Left lung (tissue), 14 donors: ENCODE measurements at places on chromosomes 16 and 17.
A peak's percentile ranks its signal among the peaks of the same experiment; 100 is the strongest.

DNA sequence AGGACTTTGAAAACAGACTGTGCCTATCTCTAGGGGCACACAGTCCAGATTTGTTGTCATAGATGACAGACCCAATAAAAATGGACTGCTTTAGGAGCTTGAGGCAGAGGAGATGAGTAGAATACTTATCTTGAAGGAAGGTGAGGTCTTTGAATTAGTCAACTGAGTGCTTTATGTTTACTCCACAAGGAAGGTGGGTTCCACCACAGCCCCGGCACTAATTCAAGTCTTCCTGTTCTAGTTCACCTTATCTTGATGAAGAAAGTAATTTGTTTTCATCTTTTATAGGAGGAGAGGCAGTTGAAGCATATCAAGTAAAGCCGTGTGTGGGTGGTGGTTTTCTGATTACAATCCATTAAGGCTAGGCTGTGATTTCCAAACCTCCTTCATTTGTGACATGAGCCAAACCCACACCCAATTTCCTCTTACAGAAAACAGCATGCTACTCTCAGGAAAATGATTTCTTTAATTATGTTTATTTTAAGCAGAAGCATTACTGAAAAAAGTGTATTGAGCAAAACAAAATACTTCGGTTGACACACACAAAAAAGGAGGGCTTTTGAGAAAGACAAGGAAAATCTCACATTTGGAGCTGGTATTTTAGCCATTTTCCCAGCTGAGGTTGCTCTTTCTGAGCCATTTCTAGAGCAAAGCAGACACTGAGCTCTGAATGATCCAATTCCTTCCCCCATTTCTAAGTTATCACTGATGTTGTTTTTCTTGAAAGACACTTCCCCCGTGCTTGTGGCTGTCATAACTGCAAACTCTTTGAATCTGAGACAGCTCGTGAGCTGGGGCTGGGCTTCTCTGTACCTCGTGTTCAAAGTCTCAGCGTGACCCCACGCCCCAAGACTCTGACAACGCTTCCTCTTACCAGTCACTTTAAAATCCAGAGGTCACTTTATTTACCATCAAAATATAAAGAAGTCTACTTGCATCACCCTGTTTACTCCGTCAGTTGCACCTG is 35.4 kb downstream of the CDRT15 start:
- no peak for DNase-seq

- no peak for DNase-seq
These were observed 46.8 kb upstream of the TMEM97 start for GRCh38 chr17:28272166-28272565.

- no peak for DNase-seq
These were observed 81.6 kb upstream of the CHMP6 start for GRCh38 chr17:80910043-80910442.

- peak; percentile 89 for DNase-seq
These were observed 1.4 kb upstream of the CEMP1 start for GRCh38 chr16:2532494-2533141.

DNA sequence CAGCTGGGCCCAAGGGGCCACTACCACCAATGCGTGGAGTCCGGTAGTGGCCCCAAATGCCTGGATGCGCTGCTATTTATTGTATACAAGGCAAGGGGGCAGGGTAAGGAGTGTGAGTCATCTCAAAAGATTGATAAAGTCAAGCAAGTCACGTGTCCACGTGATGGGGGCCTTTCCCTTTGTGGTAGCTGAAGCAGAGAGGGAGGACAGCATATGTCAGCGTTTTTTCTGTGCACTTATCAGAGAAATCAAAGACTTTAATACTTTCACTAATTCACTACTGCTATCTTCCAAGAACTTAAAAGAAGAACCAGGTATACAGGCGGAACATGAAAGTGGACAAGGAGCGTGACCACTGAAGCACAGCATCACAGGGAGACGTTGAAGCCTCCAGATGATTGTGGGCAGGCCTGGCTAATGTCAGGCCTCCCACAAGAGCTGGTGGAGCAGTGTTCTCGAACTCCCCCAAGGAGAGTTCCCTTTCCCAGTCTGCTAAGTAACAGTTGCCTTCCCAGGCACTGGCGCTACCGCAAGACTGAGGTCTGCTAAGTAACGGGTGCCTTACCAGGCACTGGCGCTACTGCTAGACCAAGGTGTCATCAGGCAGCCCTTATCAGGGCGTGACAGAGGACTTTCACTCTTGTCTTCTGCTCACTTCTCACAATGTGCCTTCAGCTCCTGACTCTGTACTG is 10.8 kb upstream of the ASB16 start:
- no peak for DNase-seq

DNA sequence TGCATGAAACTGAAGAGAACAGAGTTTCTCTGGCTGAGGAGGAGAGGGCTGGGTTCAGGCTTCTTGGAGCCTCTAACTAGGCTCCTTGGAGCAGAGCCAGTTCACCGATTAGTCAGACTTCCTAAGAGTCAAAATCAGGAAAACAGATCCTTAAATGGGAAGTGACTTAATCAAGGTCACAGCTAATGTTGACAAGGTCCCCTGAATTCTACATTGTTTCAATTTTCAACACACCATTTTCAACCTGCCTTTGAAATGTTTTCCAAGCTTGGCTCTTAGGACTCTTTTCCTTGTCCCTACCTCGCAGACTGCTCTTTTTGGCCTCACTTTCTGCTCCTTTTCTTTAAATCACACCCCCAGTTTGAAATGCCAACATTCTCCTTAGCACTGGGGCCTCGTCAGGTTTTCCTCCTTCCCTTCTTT is 16.3 kb downstream of the MYL4 start:
- DNase-seq, result no peak

DNA sequence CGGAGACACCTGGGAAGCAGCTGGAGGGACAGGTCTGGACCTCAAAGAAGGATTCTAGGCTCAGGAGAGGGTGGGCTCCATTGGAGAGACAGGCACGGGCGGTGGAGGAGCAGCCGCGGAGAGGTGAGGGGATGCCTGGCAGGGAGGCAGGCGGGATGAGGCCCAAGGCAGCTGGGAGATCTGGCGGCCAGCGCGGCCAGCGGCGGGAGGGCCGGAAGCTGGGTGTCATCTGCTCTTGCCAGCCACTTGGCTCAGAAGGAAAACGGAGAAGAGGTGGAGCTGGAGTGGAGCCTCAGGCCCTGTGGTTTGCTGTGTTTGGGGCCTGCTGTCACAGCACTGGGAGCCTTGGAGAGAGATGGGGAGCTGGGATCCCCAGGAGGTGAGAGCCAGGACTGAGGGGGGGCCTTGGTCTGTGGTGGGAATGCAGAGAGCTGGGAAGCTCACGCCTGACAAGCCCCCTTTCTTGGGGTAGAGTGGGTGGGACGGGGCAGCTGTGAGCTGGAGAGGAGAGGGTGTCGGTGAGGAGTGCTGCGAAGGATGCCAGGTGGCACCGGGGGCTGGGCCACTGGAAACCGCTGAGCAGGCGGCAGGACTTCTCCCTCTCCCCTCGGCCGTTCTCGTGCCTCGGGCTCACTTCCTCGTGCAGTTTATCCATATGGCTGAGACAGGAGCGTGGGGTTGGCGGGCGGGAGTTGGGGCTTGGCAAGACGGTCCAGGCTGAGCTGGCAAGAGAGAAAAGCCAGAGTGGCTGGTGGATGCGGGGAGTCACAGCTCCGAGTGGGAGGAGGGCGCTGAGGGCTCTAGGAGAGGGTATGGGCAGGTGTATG is 8.0 kb downstream of the TBC1D24 start:
- no peak for DNase-seq

- DNase-seq, result peak; percentile 78
These were observed 196.7 kb upstream of the GSE1 start for GRCh38 chr16:85416228-85417109.

DNA sequence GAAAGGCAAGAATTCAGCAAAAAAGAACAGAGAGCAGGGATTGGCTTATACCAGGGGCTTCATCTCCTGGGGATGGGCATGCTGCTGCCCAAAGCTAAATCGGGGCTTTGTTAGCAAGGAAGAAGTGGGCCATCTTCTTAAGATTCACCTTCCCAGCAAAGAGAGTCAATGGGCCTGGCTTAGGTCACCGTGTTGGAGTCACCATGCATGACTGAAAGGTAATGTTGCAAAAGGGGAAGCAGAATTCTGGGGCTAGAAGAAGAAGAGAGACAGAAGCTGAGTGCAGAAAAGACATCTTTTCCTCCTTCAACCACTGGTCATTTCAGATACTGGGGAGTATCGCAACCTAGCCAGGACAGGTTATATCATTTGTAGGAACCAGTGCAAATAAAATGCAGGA is 76.3 kb upstream of the KIFC3 start:
- no peak for DNase-seq

DNA sequence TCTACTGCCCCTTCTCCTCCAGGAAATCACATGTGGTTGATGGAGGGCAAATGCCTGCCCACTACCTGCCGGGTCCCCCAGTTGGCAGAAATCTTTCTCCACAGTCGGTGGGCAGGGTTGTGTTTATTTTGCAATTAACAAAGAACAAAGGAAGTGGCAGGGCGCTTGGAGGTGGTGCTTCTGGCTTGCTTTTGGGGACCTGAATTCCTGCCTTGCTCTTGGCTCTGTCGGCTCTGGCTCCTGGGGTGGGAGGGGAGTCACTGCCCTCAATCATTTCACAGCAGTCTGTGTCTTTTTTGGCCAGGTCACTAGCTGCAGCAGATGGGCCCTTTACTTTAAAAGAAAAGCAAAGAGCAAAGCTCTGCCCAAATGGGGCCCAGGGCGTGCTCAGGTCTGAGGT is 69.2 kb downstream of the C16orf78 start:
- DNase-seq, result no peak

DNA sequence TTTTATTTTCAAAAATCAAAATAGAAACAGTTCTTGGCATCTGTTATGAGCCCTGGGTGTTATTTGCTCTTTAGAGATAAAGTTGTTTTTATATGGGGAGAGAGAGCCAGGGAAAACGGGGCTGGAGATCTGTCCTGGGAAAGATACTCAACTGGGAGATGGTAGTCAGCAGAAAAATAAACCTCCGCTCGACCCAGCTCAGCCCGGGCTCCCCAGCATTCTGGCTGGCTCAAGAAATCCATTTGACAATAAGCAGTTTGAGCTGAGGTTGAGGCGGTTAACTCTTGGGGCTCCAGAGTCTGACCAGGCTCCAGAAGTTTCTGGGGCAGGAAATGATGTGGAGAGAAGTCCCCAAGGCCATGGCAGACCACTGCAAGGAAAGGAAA is 151.9 kb downstream of the IRX5 start:
- DNase-seq, result no peak

DNA sequence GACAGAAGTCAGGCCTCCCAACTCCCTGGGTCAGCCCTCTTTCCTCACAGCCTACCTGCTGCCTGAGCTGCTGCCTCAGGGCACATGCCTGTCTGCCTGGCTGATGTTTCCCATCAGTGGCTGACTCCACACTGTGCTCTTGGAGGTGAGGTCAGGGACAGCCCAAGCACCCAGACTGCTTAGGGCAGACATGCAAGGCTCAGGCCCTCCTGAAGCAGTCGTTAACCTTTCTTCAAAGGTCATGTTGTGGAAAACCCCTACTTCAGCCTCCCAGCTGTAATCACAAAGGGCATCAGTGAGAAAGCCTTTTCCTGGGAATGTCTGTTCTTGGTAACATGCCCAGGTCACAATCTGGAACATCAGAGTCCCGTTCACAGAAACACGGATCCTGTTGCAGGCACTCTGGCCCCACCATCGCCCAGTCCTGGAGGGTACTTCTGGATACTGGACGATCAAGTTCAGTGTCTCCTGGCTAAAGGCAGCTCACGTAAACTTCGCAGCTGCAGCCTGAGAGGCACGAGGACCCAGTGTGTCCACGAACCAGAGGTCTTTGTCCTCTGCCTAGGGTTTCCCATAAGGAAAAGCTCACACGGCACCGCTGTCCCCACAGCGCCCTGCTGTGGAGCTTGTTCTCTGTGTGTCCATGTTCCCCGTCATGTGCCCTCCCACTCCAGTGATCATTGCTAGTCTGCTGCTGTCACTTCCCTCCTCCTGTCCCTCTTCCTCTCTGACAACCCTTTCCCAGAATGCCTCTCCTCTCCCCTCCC is 54.9 kb downstream of the GNAO1 start:
- DNase-seq, result no peak

GRCh38 chr16:62741692-62742091 is 705.5 kb upstream of the CDH8 start:
- DNase-seq, result no peak

DNA sequence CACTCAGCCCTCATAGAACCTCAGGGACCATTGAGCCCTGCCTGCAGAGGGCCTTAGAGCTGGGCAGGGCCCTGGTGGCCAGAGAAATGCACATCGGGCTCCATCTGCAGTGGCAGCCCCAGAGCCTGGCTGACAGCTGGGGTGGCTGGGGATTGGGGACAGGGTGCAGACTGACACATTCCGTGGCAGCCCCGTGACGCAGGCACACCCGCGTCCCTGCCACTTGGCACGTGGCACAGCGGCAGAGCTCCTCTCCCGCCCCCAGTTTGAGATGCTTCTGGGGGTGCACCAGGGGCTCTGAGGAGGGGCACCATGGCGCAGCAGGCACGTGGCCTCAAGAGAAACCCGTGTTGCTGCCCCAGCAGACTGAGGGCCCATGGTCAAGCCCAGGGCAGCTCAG is 2.2 kb downstream of the FBXL16 start:
- no peak for DNase-seq

DNA sequence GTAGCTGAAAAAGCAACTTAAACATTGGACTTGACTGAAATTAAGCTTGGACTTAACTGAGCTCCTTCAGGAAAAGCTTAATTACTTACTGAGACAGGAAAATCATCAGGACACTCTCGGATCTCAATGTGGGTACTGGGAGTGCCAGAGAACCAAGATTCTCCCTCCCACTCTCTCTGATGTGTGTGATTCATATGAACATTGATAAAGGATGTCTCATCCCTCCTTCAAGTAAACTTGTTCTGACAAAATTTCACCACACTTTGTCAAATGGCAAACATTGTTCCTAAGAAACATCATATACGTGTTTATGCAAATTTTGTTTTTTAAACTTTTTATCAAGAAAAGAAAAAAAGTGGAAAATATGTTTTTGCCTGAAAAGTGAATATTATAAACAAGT is 4.1 kb upstream of the SLFN5 start:
- DNase-seq, result no peak
